ENCODE measurements at places on chromosomes 11 and 22.

- no peak overlapping the region for H3K27ac ChIP-seq
- H3K4me1 ChIP-seq: no peaks in the 10 kb centered on the region
- H3K27me3 ChIP-seq: peaks cover 6% of the 10 kb centered on the region
- H3K4me3 ChIP-seq: no peak overlapping the region
- DNase-seq: no peak
Observed at GRCh38 chr11:30346068-30346688, 23.3 kb downstream of the ARL14EP start.

DNA sequence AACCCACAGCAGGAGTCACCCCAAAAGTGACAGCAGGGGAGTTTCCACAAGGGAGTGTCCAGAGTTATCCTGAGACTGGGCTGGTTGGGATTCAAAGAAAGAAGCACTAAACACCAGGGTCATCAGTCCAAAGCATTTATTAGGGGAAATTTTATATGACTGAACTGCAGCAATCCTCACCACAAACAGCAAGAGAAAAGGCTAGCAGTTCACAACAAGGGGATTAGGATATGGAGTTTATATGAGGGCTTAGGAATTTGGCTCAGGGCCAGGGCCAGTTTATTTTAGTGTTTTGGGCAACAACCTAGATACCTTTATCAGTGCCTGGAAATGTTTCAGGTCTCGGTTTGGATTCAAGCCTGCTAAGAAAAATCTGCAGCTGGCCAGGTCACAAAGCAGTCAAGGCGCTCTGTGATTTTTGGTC is 4.6 kb upstream of the TMEM126A start:
- H3K4me1 ChIP-seq: peaks cover 4% of the 10 kb centered on the region
- H3K36me3 ChIP-seq: peaks cover 10% of the 10 kb centered on the region
- H3K27ac ChIP-seq: no peak overlapping the region
- H3K4me3 ChIP-seq: no peak overlapping the region
- no peak for DNase-seq

GRCh38 chr11:1073851-1074243 is 827 bp upstream of the MUC2 start:
- H3K27me3 ChIP-seq: peaks cover 3% of the 10 kb centered on the region
- H3K4me1 ChIP-seq: peaks cover 2% of the 10 kb centered on the region
- no peak for DNase-seq
- no peak overlapping the region for H3K27ac ChIP-seq
- H3K36me3 ChIP-seq: no peaks in the 10 kb centered on the region

GRCh38 chr11:47854667-47855066 is 6.5 kb upstream of the NUP160 start:
- H3K4me1 ChIP-seq: peaks cover 11% of the 10 kb centered on the region
- H3K4me3 ChIP-seq: no peak overlapping the region
- H3K27ac ChIP-seq: no peak overlapping the region

DNA sequence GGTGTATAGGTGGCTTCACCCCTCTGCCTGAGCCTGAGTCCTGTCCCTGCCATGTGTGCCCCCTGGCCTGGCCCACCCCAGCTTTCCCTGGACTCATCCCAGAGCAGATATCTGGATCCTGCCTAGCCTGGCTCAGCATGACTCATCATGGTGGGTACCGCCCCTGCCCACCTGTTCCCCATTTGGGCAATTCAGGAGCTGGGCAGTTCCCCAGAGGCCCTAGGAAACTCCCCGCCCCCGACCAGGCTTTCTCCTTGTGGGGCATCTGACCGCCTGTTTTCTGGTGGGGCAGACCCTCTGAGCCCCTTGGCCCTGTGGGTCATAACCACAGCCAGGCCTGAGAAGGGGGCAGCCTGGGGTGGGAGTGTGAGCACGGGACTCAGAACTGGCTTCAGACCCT is 4.4 kb downstream of the TSPO start:
- no peak for DNase-seq
- H3K27me3 ChIP-seq: no peaks in the 10 kb centered on the region
- H3K4me3 ChIP-seq: no peak overlapping the region
- H3K4me1 ChIP-seq: peaks cover 31% of the 10 kb centered on the region

DNA sequence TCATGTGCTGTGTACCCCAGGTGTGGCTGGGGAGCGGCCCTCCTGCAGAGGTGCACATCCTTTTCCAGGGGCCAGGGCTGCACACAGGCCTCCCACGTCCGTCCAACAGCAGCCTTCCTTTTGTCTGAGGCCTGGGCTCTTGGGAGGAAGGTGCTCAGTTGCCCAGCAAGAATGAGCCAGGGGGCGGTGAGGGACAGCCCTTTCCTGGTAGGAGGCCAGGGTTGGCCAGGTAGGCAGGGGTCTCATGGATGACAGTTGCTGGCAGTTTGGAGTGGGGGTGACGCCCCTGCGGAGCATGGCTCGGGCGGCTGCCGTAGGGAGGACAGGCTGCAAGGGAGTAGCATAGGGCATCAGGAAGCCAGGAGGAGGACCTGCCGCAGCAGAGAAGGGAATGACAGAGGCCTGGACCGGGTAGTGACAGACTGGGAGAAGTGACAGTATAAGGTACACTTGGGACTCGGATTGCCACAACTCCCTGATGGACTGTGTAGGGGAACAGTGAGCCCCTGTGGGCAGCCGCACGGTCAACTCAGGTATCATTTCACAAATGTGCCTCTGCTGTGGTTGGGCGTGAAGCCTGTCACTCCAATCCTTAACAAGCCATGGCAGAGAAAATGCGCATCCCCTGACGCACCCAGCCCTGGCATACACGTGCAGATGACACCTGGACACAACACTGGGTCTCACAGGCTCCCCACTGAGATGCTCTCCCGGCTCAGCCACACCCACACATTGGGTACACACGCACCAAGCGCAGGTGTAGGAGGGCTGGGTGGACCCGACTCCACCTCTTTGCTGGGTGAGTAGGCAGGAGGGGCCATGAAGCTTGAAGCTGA is 79.7 kb downstream of the DGCR2 start:
- H3K4me3 ChIP-seq: no peak overlapping the region
- H3K27ac ChIP-seq: no peak overlapping the region
- H3K36me3 ChIP-seq: peaks cover 41% of the 10 kb centered on the region
- no peak for DNase-seq

- H3K4me3 ChIP-seq: no peak overlapping the region
- peaks cover 38% of the 10 kb centered on the region for H3K36me3 ChIP-seq
- H3K27ac ChIP-seq: peak overlapping the region; percentile 55
Observed at GRCh38 chr22:38733724-38734381, 21.9 kb downstream of the SUN2 start.

- H3K27ac ChIP-seq: no peak overlapping the region
- no peak for DNase-seq
Observed at GRCh38 chr11:99988471-99988837, 698.6 kb upstream of the ARHGAP42 start.

- H3K27ac ChIP-seq: peak overlapping the region; percentile 76
- H3K36me3 ChIP-seq: no peaks in the 10 kb centered on the region
- H3K4me3 ChIP-seq: no peak overlapping the region
- DNase-seq: no peak
Observed at GRCh38 chr11:102685338-102685737, 20.2 kb downstream of the MMP27 start.

DNA sequence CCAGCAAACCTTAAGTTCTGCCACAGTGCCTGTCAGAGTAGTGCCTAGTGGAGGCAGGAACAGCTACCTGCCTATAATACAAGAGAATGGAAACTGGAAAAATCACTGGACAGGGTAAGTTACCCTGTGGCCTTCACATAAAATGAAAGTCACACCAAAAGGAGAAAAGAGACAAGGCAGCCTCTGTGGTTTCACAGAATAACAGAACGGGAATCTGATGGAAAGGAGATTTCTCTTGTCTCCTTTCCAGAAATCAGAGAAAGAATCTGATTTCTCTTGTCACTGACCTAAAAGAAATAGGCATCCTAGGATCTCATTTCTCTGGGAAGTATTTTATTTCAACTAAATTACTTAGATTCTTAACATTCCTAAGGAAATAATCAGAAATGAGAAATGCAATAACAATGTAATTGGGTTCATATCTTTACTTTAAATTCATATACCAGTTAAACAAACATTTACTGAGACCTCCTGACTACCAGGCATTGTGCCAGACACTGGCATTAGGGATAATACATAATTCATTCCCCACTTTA is 41.6 kb downstream of the PRCP start:
- H3K27ac ChIP-seq: peak overlapping the region; percentile 85
- no peaks in the 10 kb centered on the region for H3K36me3 ChIP-seq
- peak overlapping the region; percentile 45 for H3K4me3 ChIP-seq

DNA sequence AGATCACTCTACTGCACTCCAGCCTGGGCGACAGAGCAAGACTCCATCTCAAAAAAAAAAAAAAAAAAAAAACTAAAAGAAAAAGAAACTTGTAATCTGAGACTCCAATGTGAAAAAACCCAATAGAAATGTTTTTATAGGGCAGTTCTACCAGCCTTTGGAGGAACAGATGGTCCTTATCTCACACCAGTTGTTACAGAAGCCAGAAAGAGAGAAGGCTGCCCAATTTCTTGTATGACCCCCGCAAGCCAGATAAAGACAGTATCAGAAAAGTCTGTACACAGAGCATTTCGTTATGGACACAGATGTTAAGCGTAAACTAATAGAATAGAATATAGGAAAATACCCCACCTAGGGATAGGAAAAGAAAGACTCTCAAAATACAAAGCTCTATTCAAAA is 11.3 kb upstream of the TSGA10IP start:
- H3K4me3 ChIP-seq: no peak overlapping the region
- peaks cover 9% of the 10 kb centered on the region for H3K4me1 ChIP-seq
- no peaks in the 10 kb centered on the region for H3K27me3 ChIP-seq
- H3K36me3 ChIP-seq: no peaks in the 10 kb centered on the region

DNA sequence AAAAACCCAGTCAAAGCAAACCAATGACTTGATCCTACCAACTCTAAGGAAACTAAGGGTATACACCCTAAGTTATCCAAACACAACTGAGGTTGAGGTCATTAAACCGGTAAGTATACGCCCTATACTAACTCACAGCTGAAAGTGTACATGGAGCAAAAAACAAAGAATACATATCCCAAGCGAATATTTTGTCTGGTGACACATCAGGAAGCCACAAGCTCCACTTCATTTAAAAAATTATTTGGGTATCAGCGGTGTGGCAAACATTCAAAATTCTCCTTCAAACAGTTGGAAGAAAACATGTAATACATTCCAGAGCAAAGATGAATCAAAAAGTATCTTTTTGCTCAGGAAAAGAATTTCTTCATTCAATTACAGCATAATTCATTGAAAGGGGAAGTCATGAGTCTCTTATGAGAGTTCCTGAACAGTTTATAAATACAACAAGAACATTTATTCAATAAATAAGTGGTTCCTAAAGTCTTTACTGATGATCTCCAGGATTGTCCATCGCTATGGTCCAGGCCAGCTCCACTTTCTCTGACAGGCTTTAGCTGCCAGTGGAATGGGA is 4.5 kb upstream of the JAML start:
- no peaks in the 10 kb centered on the region for H3K4me1 ChIP-seq
- peaks cover 16% of the 10 kb centered on the region for H3K27me3 ChIP-seq
- no peak overlapping the region for H3K27ac ChIP-seq
- DNase-seq: no peak

DNA sequence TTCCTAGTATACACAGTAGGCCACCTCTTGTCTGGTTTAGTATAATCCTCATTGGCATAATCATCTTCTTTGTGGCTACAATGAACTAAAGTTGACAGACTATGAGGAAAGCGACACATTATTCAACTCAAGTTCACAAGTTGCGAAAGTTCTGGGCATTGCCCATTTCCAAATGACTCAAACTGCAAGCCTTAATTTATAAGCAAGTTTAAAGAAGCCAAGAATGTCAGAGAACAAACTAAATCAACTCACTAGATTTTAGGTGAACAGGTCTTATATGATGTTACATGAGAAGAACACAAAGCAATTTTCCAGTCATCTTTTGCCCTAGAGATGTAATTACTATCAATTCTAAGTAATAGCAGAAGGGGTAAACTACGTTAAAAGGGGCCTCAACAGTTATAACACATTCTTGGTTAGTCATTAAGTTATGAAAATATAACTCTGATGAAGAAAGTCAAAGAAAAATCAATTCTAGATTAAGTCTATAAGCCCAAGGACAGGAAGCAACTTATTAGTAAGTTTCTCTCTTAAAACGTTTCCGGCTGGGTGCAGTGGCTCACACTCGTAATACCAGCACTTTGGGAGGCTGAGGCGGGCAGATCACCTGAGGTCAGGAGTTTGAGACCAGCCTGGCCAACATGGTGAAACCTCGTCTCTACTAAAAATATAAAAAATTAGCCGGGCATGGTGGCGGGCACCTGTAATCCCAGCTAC is 21.5 kb downstream of the PICALM start:
- no peak for DNase-seq
- no peaks in the 10 kb centered on the region for H3K27me3 ChIP-seq
- peaks cover 71% of the 10 kb centered on the region for H3K4me1 ChIP-seq

- no peaks in the 10 kb centered on the region for H3K27me3 ChIP-seq
- peaks cover 34% of the 10 kb centered on the region for H3K4me1 ChIP-seq
- H3K27ac ChIP-seq: no peak overlapping the region
- H3K36me3 ChIP-seq: no peaks in the 10 kb centered on the region
- H3K4me3 ChIP-seq: no peak overlapping the region
Observed at GRCh38 chr11:69449320-69450063, 32.0 kb upstream of the LINC01488 start.

GRCh38 chr11:74004046-74004695 is 4.7 kb downstream of the UCP3 start:
- no peak overlapping the region for H3K27ac ChIP-seq
- DNase-seq: no peak
- no peak overlapping the region for H3K4me3 ChIP-seq
- H3K27me3 ChIP-seq: no peaks in the 10 kb centered on the region

DNA sequence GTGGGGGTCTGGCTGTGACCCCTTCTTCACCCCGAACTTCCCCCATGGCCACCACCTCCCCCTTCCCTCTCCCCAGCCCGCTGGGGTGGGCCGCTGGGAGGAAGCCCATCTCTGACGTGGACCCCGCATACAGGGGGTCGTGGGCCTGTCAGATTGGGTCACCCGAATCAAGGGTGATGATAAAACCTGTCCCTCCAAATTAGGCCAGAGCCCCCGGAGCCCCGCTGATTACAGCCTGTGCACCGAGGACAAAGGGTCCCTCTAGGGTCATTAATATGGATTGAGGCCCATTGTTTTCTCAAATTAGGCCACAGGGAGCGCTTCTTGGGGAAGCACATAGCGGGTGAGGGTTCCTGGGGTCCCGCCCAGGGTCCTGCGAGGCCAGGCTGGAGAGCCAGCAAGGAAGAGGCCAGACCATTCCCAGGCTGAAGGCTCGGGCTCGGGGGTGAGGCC is 4.9 kb upstream of the LINC01488 start:
- no peak overlapping the region for H3K4me3 ChIP-seq
- no peak overlapping the region for H3K27ac ChIP-seq
- peaks cover 4% of the 10 kb centered on the region for H3K4me1 ChIP-seq

GRCh38 chr22:27697888-27698287 is 103.7 kb downstream of the MN1 start:
- H3K36me3 ChIP-seq: peaks cover 4% of the 10 kb centered on the region
- peaks cover 3% of the 10 kb centered on the region for H3K4me1 ChIP-seq
- H3K27me3 ChIP-seq: no peaks in the 10 kb centered on the region
- H3K27ac ChIP-seq: no peak overlapping the region
- no peak overlapping the region for H3K4me3 ChIP-seq

DNA sequence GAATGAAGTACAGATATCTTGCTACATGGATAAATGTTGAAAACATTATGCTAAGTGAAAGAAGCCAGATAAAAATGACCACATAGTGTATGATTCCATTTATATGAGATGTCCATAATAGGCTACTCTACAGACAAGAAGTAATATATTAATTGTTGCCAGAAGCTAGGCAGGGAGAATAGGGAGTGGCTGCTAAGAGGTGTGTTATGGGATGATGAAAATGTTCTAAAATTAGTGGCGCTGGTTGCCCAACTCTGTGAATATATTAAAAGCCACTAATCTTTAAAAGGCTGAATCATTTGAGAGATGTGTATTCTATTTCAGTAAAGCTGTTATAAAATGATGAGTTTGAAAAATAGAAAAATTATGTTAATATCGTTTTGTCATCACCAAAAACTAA is 144.4 kb downstream of the NCAM1 start:
- no peak for DNase-seq
- H3K36me3 ChIP-seq: no peaks in the 10 kb centered on the region
- peaks cover 5% of the 10 kb centered on the region for H3K27me3 ChIP-seq
- no peak overlapping the region for H3K4me3 ChIP-seq
- H3K4me1 ChIP-seq: peaks cover 10% of the 10 kb centered on the region
- no peak overlapping the region for H3K27ac ChIP-seq
